K562 (cell line): ENCODE measurements at places on chromosomes 12 and 14. TPM values are rescaled to one million over a fixed set of nuclear protein-coding genes. Genes with fewer than 3 reads are reported as not detected.

GRCh38 chr12:108333898-108334699, 5.0 kb downstream of the CMKLR1 start:
- DNase-seq: no peak

The DGLUCY gene
- 19.9 and 20.6 TPM in 2 replicates for polyA plus RNA-seq

DNA sequence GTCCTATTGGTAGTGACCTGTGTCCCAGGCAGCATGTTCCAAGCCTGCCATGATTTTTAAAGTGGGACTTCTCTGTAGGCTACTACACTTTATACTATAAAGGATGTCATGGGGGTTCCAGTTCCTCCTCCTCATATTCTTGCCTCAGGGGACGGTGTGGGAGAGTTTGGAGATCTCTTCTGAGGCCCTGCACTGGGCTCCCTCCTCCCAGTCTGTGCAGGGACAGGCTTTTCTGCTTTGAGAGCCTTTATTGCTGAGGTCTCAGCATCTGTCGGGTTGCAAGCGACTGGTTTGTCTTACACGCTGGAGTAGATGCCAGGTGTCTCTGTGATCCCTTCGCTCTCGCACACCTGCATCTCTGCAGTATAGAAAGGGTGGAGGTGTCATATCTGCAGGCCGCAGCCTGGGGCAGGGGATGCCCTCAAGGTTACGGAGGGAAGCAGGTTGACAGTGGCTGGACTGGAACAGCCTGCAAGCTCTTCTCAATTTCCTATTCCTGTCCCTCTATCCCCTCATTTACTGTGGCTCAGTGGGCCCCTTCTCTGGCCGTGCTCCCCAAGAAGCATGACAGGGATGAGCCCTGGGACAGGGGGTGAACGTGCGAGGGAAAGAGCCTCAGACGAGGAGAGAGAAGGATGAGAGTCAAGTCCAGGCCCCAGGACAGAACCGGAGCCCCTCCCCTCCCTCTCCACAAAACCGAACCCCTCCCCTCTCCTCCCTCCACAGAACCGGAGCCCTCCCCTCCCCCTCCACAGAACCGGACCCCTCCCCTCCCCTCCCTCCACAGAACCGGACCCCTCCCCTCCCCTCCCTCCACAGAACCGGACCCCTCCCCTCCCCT, 51.3 kb downstream of the SLC6A12 start:
- no peak for DNase-seq

The CCDC177 gene
- polyA plus RNA-seq: not detected in 2 replicates

GRCh38 chr12:132137483-132138125, 6.5 kb downstream of the DDX51 start:
- no peak for DNase-seq

GRCh38 chr14:24051789-24052655, at the start of gene CARMIL3:
CARMIL3 (plus strand) TSS chr14:24052009; CDS start chr14:24052154, 145 bp downstream.
- DNase-seq: peak; percentile 89

The STAC3 gene
- polyA plus RNA-seq: 4.8 and 6.4 TPM in 2 replicates

- DNase-seq: no peak
Measured at GRCh38 chr14:103304706-103305105, 29.3 kb upstream of the EIF5 start.

- DNase-seq: no peak
Measured at GRCh38 chr12:13095266-13095995, 8.0 kb downstream of the GSG1 start.
